Head of caudate nucleus (tissue), 42 donors: ENCODE measurements at places on chromosomes 6 and 20.

GRCh38 chr20:50721881-50722281 lies 9.5 kb upstream of the PARD6B start:
- DNase-seq, result peak; percentile 11

GRCh38 chr20:3486850-3487249 lies 16.0 kb downstream of the ATRN start:
- DNase-seq, result no peak

DNA sequence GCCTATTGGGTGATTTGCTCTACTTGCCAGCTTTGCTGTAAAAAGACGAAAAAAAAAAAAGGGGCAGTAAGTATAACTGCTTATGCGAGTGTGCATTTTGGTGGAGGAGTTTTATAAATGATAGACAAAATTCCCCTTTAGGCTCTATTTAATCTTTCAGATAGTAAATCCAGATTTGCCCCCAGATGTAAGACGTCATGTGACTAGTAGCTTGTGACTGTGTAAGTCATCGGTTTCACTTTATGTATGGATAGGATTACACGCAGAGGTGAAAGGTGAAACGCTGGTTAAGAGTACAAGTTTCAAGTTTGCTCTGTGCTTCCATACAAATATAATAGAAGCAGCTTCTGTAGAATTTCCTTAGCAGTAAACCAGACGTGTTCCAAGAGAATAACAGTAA lies 7.9 kb downstream of the RAB32 start:
- no peak for DNase-seq

DNA sequence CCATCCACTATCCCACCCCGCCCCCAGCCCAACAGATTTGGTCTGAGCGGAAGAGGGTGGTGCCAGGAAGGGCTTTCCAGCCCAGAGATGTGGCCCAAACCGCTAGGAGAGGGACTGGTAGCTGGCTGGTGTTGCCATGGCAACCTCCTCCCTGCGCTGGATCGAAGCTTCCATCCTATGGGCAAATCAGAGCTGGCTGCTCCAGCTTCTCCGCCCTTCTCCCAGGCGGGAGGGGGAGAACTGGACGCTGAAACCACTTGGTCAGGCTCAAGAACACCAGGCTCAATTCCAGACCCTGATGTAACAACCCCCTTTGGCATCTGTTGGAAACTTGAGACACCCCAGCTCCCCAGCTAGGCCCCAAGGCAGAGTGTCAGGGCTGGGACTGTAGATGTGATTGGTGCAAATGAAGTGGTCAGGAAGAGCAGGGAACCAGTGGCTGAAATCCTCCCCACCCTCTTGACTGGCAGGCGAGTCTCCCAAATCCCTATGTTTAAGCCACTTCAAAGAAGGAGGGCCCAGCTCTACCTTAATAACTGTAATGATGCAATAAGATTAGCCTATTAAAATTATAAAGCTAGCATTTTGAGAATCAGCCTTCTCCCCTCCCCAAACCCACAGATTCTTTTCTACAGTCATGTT lies 4.2 kb downstream of the RIMS4 start:
- peak; percentile 67 for DNase-seq

DNA sequence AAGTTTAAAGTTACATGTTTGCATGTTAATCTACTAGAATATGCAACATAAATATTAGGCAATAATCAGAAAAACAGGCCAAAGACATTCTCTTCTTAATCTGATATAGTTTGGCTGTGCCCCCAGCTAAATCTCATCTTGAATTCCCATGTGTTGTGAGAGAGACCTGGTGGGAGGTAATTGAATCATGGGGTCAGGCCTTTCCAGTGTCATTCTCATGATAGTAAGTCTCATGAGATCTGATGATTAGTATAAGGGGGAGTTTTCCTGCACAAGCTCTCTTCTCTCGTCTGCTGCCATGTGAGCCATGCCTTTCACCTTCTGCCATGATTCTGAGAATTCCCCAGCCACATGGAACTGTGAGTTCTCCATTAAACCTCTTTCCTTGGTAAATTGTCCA lies 1241.7 kb upstream of the ADGRB3 start:
- DNase-seq, result no peak

GRCh38 chr20:24402188-24402587 lies 67.2 kb upstream of the SYNDIG1 start:
- DNase-seq, result no peak

- no peak for DNase-seq
Measured at GRCh38 chr6:122730775-122731386, 48.6 kb upstream of the FABP7 start.

DNA sequence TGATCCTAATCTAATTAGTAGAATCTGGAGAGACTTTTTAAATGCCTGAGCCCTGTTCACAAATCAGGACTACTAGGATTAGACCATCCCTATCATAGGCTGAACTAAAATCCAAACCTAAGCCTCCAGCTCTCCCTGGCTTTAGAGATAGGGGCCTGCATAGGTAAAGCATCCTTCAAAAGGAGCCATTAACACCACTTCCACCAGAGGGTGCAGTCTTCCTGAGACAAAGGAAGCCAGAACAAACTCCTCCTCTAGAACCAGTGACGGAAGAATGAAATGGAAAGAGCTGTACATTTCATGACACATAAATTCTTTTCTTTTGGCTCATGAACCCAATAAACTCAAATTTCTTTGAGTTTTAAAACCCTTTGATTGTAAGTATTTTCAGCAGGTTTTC lies 291.2 kb upstream of the ADGRB3 start:
- DNase-seq, result peak; percentile 33

- no peak for DNase-seq
Measured at GRCh38 chr6:116400328-116400727, 29.6 kb downstream of the DSE start.

DNA sequence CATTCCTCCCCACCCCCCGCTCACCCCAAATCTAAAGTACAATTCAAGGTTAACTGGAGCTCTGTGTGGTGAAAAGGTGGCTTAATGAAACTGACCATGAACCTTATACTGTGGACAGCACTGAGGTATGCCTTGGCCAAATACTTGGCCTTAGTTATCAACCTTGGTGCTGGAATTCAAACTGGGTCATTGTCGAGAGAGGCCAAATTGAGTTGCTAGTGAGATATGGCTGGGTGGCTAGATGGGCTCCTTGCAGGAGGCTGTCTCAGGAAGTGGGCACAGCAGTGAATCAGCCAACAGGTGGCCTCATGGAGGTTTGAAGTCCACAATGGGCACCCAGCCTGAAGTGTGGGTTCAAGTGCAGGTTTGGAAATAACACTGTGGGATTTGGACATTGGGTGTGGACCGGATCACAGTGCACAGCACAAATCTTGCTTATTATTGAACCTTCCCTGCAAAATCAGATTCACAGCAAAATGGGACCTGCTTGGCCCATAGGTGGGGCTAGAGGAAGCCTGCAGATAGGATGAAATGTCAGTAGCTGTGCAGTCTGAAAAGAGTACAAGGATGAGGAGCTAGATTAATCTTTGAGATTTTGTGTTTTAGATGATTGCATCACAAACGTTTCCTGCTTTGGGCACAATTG lies 5.6 kb upstream of the BTBD3 start:
- peak; percentile 50 for DNase-seq

- no peak for DNase-seq
Measured at GRCh38 chr6:22794844-22795243, 225.5 kb downstream of the HDGFL1 start.

DNA sequence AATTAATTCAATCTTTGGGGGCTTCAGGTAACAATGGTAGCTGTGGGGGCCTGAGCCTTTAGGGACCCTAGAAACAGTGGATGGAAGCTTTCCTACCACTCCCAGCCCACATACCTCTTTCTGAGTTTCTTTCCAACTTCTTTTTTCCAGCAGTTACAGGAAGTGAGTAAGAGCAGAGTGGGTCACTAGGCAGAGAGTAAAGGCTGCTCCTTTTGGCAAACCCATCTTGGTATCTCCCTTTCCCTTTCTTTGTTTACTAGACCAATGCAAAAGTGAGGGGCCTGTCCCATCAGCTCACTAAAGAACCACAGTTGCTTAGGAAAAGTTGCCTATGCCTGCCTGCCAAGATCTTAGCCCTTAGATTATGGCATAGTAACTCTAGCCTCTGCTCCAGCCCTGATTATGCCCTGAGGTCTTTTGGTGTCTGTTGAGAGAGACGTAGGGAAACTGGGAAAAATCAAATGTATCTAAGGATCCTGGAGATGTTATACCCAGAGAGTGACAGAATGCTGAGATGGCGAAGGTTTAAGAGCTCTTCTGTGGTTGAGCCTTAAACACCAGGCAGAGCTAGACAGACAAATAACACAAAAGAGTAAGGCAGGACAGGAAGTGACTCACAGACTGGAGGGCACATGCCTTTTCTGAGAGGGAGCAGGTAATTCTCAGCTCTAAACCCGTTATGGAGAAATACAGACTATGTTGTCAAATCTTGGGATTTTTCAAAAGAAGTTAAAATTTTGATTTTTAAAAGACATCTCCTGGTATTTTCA lies 31.3 kb downstream of the TRMT6 start:
- no peak for DNase-seq

DNA sequence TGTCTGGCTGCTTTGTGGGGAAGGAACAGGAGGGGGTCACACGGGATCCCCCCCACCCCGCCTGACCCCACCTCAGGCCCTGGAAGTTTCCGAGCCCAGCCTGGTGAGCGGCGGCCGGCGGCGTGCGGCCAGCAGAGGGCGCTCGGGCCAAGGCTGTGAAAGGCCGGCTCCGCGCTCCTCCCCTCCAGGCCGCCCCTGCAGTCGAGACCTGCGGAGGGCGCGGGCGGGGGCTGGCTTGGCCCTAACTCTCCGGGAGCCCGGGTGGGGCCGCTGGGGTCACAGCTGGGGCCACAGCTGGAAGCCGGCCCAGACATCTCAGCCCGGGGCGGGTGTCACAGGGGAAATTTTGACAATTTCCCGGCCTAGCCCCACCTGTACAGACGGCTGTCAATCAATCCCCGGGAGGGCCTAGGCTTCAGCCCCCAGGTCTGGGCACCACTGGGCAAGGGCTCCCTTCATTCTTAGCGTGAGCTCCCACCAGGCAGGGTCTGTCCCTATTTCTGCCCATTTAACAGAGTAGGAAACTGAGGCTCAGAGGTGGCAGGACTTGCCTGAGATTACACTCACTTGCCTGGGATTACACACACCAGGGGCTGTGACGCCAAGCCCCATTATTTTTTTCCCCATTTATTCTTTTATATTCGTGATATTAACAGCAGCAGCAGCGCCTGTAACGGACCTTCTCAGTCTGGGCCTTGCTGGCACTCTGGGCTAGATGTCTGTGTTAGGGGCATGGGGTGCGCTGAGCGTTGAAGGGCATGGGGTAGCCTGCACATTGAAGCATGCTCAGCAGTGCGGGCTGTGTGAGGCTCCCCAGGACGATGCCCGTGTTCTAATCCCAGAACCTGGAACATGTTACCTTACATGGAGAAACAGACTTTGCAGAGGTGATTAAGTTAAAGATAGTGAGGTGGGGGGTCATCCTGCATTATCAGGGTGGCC lies 23.0 kb downstream of the ZBP1 start:
- peak; percentile 88 for DNase-seq

GRCh38 chr6:109662192-109662591 lies 28.8 kb downstream of the AK9 start:
- no peak for DNase-seq

DNA sequence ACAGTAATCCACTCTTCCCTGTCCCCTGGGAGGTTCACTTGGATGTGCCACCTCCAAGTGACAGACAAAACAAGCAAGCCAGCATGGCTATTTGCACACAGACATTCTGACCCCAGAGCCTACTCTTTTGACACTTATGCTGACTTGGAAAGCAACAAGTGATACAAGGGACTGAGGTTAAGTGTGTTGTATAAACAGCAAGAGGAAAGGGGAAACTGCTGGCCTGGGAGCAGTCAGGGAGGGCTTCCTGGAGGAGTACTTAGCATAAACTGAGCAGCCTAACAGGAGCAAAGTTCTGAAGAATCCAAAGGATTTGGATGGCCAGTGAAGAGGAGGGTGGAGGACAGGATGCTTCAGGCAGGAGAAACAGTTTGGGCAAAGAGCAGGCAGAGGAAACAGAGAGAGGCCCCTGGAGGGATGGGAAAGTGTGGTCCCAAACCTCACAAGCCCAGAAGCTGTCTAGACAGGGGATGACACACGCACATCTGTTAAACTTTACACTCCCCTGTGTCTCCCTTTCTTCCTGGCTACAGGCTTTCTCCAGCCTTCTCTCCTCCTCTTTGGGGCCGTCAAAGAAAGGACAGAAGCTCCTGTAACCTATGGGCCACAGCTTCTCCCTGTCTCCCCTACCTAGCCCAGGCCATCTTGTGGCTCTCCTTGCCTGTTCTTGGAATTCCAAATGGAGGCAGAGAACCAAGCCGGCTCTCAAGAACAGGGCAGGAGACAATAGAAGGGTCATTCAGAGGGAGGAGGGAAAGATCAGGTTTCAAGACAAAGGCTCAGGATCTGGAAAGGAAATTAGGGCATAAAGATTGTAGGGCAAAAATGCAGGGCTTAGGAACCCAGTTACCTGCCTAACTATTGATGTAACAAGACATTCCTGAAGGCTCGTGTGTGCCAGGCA lies 19.3 kb downstream of the SULF2 start:
- DNase-seq, result no peak

GRCh38 chr6:160198606-160199211 lies 59.9 kb downstream of the SLC22A2 start:
- DNase-seq, result no peak

GRCh38 chr6:43096451-43097097 lies 20.5 kb downstream of the PTK7 start:
- DNase-seq, result no peak

DNA sequence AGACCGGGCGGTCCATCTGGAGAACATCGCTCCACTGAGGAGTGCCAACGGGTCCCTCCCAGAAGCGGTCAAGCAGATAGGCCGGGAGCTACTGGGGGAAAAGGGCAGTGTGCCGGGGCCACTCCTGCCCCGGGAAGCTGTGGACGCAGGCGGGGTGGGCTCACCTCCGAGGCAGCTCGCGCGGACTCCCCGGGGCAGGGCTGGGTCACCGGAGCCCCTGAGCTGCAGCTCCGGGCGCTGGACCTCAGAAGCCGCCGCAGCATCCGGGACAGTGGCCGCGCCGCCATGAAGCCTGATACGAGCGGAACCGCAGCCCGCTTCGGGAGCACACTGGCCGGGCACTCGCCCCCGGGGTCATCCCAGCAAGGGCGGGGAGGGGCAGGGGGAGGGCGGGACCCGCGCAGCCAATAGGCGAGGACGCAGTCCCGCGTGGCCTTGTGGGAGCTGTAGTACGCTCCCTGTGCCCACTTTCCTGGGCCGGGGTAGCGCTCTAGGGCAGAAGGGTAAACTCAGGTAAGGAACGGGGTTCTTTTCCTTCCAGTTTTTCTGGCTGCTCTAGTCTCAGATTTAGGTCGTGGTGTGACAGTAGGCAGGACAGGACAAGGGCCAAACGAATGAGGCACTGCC lies at the start of gene MOCS1:
MOCS1 (minus strand) TSS at position 332 of the 627 bp plus-strand sequence; CDS start at position 287, 45 bp downstream.
- DNase-seq, result peak; percentile 92

- DNase-seq, result no peak
Measured at GRCh38 chr20:57580478-57581201, 19.7 kb downstream of the PCK1 start.

DNA sequence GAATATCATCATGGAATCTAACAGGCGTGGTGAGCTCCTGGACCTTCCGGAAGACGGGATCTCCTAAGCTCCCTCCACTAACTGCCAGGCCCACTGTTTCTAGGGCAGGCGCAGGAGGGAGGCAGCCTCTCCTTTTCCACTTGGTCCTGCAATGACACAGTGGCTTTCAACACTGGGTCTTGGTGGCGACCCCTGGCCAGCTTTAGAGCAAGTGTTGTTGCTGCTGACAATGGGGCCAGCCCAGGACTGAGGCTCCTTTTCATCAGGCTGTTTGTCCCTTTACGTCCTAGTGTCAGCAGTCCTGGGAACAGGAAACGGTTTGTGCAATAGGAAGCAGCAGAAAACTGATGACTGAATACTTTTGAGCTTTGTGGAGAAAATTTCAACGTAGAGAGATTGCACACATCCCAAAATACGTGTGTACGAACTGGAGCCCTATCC lies 9.7 kb upstream of the QKI start:
- peak; percentile 42 for DNase-seq
